ENCODE measurements at places on chromosomes 16 and 17. TPM values are rescaled to one million over a fixed set of nuclear protein-coding genes. Genes with fewer than 3 reads are reported as not detected.

GRCh38 chr16:26391833-26392232, 674.9 kb upstream of the C16orf82 start:
- DNase-seq: no peak

GRCh38 chr16:4539716-4540284, 1.2 kb upstream of the CDIP1 start:
- no peak for DNase-seq

DNA sequence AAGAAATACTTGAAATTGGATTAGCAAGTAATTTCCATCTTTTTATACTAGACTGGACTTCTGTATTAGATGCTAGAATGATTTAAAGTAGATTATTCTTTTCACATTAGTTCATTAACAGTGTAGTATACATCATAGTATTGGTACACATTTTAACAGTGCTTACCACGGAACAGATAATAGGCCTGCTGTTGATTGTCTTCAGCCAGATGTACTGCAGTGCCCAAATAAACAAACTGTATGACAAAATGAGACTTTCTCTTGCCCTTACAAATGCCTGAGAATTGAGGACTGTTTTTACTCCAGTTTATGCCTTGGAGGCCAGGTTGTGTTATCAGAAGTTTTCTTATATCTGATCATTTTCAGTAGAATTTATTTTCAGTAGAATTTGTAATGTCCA, 631 bp downstream of the EVI2A start:
- no peak for DNase-seq

DNA sequence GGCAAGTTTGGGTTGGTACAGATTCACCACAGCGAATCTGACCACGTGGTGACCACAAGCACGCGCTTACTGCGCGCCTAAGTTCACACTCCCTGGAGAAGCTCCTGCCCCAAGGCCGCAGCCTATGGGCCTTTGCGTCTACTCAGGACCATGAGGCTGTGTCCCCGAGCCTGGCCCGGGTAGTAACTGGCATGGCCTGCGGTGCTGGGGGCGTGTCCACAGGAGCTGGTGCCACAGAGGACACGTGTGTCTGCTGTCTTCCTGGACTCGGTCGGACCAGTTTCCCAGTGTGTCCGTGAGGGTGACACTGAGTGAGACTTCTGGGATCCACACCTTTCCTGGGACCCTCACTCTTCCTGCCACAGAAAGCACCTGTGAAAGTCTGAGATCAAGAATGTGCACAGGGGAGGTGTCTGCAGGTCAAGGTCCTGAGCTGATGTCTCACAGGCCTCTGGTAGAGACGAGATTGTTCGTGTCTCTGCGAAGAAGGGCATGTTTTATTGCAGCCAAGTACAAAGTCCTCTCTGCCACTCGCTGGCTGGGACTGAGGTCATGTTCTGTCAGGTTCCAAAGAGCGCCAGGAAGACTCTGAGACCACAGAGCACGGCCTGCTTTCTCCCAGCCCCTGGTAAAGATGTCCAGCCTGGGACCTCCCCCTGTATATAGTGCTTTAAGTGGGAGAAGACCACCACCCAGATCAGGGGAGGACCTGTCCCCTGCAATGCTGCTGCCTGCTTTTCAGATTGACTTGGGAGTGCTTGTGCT, 25.2 kb upstream of the CAPN15 start:
- no peak for DNase-seq

DNA sequence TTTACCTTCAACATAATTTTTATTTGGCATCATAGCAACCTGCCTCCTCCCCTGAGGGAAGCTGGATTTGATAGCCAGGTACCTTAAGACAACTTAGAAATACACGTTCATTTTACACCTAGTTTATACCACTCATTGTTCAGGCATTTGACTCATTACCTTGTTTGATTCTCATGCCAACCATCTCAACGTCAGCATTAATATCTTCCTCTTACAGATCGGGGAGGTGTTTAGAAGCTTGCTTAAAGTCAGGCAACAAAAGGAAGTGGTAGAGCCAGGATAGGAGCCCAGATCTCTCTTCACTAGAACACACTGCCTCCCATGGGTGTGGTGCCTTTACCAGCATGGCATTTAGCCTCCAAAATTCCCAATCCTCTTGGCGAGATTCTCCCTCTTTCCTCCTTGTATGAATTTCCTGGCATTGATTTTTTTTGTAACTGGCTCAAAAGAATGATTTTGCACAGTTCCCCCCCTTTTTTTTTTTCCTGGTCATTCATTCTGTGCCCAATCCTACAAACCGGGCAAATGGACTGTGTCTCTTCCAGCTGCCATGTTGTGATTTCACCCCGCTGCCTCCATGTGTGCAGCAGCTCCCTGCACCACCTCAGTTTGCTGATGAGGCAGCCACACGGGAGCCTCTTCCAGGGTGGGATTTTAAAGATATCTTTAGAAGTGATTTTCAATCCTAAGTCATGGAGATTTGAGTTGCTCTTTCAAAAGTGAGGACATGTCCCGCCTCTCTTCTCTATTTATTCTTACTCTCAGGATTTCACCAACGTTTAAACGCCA, 383.6 kb downstream of the UTP18 start:
- DNase-seq: no peak

GRCh38 chr17:17414341-17414805, 62.4 kb upstream of the MED9 start:
- DNase-seq: no peak

- DNase-seq: no peak
Observed at GRCh38 chr17:47611372-47612350, 38.1 kb upstream of the KPNB1 start.

- no peak for DNase-seq
Observed at GRCh38 chr17:45222014-45222288, 266 bp downstream of the FMNL1 start.

DNA sequence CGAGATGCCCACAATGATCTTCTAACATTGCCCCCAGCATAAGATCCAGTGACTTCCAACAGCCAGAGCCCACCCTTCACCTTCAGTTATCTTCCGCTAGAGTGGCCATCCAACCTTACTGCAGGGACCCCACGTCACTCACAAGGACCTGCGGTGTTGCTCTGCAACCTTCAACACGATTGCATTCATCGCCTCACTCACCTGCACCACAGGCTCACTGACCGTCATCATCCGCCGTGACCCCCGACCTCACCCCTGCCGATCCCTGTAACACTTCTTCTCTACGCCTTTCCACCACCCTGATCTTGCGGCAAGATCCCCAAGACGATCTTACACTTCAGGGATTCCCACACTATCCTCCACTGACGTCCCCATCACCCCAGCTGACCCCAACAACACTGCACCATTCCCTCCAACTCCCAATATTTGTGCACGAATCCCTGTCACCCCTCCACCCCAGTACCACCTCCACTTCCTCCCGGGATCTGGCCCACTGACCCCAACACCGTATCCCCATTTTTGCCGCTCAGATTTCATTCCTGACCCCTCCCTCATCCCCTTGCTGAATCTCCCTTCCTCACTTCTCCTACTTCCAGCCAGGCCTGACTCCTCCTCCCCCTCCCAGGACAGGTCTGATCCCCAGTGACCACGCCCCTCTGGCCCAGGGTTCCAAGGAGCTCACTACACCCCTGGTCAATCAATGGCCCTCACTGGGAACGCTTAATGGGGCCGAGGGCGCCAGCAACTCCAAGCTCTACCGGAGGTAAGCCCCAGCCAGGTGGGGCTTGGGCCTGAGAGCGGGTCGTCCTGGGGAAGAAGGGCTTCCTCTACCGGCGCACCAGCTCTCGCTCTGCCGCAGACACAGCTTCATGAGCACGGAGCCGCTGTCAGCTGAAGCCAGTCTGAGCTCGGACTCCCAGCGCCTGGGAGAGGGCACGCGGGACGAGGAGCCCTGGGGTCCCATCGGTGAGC, 7.6 kb downstream of the RUNDC3A start:
- DNase-seq: no peak

DNA sequence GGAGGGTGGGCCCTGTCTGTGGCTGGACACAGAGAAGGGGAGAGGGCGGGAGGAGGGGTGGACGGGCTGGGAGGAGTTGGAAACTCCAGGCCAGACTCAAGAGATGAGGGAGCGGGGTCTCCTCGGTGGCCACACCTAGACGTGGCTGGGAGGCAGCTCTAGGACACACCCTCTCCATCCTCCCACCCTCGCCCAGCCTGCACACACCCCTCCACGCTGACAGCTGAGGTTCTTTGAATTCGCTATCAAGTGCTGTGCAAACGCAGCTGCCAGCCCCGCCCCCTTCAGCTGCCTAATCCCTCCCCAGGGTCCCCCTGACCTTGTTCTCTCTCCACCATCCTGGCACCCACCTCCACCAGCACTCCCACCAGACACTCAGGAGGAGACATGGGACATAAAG, 48.7 kb downstream of the DNAH17 start:
- no peak for DNase-seq

GRCh38 chr16:12096157-12096777, 119.7 kb downstream of the SNX29 start:
- DNase-seq: no peak

DNA sequence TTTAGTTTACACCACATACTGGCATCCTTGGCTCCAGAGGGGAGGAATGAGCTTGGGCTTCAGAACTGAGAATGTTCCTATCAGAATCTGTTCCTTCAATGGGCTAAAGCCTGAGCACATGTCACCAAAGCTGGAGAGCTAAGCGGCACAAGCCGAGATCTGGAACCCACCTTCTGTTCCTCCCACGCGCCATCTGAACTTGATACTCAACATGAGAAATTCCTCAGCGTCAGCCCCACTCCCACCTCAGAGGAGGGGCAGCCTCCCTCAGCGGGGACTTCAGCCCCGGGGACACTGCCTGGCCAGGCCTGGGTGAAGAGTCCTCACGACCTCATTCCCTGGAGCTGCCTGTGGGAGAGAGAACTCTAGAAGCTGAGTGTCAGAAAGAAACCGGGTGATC, 22.8 kb upstream of the SLC47A1 start:
- DNase-seq: no peak

- no peak for DNase-seq
Observed at GRCh38 chr16:23867566-23867965, 31.8 kb downstream of the PRKCB start.

GRCh38 chr17:16313139-16314090, 39.9 kb downstream of the CENPV start:
- no peak for DNase-seq

- no peak for DNase-seq
Observed at GRCh38 chr16:27340654-27341053, 26.9 kb downstream of the IL4R start.

- no peak for DNase-seq
Observed at GRCh38 chr16:48405907-48406306, 20.7 kb upstream of the SIAH1 start.

GRCh38 chr17:67818110-67819002, 6.9 kb upstream of the BPTF start:
- DNase-seq: no peak

DNA sequence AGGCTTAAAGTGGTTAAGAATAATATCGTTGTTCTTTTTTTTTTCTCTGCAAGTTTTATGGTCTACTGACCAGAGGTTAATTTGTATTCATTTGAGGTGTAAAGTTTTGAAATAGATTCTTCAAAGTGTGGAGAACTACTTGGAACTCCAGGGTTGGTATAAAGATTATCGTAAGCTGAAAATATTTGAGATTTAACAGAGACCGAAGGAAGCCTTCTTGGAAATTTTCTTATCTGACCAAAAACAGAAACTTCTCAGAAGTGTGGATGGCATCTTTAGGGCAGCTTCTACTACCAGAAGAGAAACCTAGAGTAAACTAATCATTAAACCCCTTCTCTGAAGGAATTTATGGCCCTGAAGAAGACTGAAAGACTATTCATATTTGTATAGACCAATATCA, 206.8 kb upstream of the MON1B start:
- DNase-seq: no peak

Gene LPCAT2
- 0.42 TPM for total RNA-seq

Gene CCL4
- total RNA-seq: 82.1 TPM

Gene NTN1
- total RNA-seq: 1.0 TPM

Gene CACNG1
- total RNA-seq: not detected

Gene MLKL
- 6.8 TPM for total RNA-seq

Gene LDHD
- total RNA-seq: not detected

Gene TNFRSF17
- total RNA-seq: 6.9 TPM

Gene NOG
- not detected for total RNA-seq

Gene SAMD14
- total RNA-seq: 4.7 TPM

All from activated B cell treated with CpG ODN at 0.5 μM for 24 hours (primary cell).